ENCODE measurements at places on chromosomes 2 and 18.

- no peak for DNase-seq
These were observed 157.4 kb downstream of the AFF3 start for GRCh38 chr2:99984799-99985515.

GRCh38 chr2:240839152-240840143 lies 19.4 kb upstream of the KIF1A start:
- no peak for DNase-seq

DNA sequence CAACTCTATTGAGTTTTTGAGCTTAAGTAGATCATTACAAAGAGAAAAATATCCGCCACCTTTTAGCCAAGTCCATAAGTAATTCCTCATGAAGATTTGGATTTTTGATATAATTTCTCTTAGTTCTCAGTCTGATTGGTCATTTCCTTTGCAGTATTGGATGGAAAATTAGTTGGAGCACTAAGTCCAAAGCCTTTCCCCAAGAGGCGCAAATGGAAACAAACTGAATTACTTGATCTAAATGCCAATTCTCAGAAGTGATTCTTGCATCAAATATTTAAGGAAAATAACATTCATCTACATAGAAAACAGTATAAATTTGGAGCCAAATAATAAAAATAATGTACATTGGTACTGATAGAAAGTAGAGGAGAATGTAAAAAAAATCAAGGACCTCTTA lies 115.6 kb downstream of the CACNB4 start:
- no peak for DNase-seq

- DNase-seq, result peak; percentile 54
These were observed 779 bp downstream of the DGKD start for GRCh38 chr2:233354971-233355574.

GRCh38 chr2:111210036-111210435 lies 89.3 kb downstream of the BCL2L11 start:
- DNase-seq, result no peak

All from activated T-cell treated with anti-CD3 and anti-CD28 coated beads, Interleukin-2, amount 50 U/mL, for 48 hours (primary cell).